ENCODE measurements at places on chromosomes 5 and 9.

GRCh38 chr9:1554081-1555035, 460.8 kb upstream of the SMARCA2 start:
- no peak for DNase-seq

- no peak for DNase-seq
Measured at GRCh38 chr9:38039090-38039906, 29.7 kb downstream of the SHB start.

- no peak for DNase-seq
Measured at GRCh38 chr9:32526707-32527048, 682 bp upstream of the RIGI start.

- DNase-seq, result no peak
Measured at GRCh38 chr5:79619854-79620253, 7.6 kb downstream of the TENT2 start.

DNA sequence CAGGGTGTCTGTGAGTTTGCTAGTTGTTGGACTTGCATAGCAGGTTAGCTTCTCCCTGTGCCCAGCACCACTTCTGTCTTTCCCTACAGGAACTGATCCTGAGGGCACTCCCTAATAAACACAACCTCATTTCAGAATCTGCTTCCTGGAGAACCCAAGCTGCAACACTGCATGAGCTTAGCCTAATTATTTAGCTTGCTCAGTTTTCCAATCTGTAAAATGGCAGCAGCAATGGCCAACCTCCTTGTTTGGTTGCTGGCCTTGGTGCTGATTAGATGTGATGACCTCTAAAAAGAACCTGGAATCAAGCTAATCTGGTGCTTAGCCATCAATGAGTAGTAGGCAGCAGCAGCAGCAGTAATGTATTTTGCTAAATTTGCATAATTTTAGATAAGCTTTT, 133.9 kb downstream of the ADCY2 start:
- no peak for DNase-seq
